ENCODE measurements at places on chromosomes 12 and 14. TPM values are rescaled to one million over a fixed set of nuclear protein-coding genes. Genes with fewer than 3 reads are reported as not detected.

PLA2G1B gene
- not detected for total RNA-seq

FBXW8 gene
- 16.0 TPM for total RNA-seq

KLRK1 gene
- not detected for total RNA-seq

BICD1 gene
- total RNA-seq, result 14.8 TPM

TSPAN9 gene
- total RNA-seq, result 125 TPM

OR4M1 gene
- not detected for total RNA-seq

ZNF268 gene
- 39.8 TPM for total RNA-seq

SPTLC2 gene
- total RNA-seq, result 143 TPM

Measured in dermis blood vessel endothelial cell (primary cell).